ENCODE measurements at places on chromosomes 16 and 17.

DNA sequence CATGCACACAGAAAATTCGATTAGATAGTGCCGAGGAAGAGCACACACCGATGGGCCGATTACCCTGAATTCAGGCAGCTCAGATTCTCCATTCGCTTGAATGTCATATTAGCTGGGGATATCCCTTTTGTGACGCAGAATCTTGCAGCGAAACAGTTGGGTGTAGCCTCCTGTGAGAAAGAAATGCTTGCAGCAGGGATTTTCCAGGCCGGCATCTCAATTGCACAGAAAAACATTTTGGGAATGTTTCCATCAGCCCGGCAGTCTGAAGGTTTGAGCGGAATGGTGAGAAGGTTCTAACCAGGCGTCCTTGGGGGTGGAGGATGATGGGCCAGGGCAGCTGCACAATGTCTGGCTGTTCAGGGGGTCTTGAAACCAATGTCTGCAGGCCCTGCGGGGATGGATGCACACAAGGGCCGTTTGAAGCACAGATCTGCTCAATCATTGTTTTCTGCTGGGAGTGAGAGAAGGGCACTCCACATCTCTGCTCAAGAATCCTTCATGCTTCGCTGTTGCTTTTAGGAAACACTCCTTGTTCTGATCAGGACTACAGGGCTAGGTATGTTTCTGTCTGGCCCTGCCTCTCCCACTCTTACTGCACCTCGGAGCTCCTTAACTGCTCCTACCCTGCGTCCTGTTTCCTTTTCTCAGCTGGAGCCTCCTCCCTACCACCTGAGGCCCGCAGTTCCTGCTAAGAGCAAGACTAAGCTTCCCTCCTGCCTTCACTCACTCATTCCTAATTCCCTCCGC lies 94.6 kb downstream of the CMIP start:
- DNase-seq = no peak

GRCh38 chr16:7390974-7391373 lies 58.3 kb downstream of the RBFOX1 start:
- DNase-seq = no peak

- no peak for DNase-seq
These were observed 25.6 kb downstream of the ITGB3 start for GRCh38 chr17:47279062-47279801.

GRCh38 chr17:13592427-13592826 lies 9.3 kb downstream of the HS3ST3A1 start:
- no peak for DNase-seq

- DNase-seq = no peak
These were observed 50.9 kb downstream of the PECAM1 start for GRCh38 chr17:64339516-64340490.

GRCh38 chr16:70664325-70665112 lies 18.2 kb downstream of the IL34 start:
- no peak for DNase-seq
